ENCODE measurements at places on chromosomes 16 and 17.
A peak's percentile ranks its signal among the peaks of the same experiment; 100 is the strongest.

- DNase-seq, result peak; percentile 75
Observed at GRCh38 chr16:81778861-81779535, at the start of gene PLCG2. PLCG2 (plus strand) TSS chr16:81779291; CDS start chr16:81785990, 6,699 bp downstream.

DNA sequence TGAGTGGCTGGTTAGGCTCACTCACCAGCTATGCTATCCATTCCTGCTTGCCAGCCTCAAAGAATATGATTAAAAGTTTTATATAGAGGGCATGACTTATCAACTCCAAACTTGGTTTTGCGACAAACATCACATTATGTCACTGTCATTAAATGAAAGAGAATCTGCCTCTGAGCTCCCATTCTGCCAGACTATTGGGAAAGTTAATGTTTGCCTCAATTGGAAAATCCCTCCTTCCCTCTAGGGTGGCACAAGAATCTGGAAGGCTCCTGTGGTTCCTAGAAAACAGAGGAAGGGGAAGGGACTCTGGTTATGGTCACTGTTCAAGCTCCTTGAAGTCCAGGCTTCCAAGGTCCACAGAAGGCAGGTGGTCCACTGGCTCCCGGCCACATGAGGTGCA is 50.5 kb upstream of the TEX2 start:
- no peak for DNase-seq

DNA sequence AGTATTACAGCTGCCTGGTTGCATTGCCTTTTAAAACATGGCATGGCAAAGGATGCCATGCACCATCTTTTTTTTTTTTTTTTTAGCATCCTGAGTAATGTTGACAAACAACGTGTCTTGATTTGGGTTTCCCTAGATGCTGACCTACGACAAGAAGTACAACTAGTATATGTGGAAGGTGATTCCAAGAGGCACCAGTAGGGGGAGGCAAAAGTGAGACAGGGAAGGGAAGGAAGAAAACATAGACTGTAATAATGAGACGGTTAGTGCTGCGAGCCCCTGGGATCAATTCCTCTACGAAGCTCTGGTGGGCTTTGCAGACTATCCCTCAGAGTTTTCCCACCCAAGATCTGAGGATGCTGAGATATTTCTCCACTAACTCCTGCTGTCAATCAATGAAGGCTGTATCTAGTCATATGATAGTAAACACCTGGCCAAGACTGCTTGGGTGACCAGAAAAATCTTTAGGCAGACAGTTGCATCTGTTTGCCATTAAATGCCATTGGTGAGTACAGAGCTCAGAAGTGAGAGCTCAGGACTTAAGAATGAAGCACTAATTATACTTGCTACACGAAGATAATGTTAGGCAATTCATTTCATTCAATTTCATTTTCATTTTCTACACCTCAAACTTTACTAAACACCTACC is 458.6 kb upstream of the GOT2 start:
- no peak for DNase-seq

- DNase-seq, result peak; percentile 66
Observed at GRCh38 chr16:53745753-53746266, 41.9 kb downstream of the FTO start.

- no peak for DNase-seq
Observed at GRCh38 chr17:66695098-66695497, 139.8 kb upstream of the CACNG5 start.

DNA sequence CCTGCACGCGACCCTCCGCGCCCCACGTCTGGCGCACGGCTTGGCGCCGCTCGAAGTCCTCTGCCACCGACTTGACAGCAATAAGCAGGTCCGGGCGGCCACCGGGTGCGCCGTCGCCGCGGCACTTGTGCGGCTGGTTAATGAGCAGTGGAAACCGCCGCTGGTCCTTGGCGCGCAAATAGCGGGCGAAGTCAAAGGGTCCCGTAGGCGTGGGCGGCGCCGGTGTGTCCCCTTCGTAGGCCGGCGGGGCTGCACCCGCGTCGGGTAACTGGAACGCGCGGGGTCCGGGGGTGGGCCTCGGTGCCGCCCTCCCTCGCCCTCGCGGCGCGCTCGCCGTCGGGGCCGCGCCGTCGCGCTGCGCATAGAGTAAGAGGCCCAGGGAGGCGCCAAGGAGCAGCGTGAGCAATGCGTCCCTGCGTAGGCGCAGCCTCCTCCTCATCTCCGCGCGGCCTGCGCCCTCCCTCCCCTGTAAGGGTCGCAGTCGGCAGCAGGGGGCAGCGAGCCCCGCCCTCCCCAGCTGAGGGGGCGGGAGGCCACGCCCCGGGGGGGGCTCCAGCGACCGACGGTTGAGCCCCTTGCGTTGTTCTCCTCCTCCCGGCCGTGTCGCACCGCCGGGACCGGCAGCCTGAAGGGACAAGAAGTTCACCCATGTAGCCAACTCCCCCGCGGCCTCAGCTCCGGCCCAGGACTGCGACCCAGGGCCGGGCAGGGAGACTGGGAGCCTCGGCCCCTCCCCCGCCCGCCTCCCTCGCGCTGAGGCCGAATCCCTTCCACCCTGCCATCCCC is 558 bp downstream of the B3GNT9 start:
- no peak for DNase-seq

DNA sequence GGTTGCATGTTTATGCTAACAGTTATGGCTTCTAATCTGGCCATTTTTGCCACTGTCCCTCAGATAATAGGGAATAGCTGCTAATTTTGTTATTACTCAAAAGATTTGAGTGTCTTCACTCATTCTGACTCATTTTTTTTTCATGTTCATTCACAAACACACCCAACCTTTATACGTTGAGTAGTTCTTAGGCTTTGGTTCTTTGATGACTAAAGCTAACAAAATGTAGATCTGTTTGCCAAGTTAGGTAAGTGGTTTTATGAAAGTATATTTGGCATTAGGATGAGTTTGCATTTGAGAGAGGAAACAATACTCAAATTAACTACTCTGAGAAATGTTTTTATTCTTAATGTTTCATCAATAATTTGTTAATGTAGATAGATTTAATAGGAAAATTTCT is 3.6 kb downstream of the MAP2K4 start:
- peak; percentile 51 for DNase-seq

DNA sequence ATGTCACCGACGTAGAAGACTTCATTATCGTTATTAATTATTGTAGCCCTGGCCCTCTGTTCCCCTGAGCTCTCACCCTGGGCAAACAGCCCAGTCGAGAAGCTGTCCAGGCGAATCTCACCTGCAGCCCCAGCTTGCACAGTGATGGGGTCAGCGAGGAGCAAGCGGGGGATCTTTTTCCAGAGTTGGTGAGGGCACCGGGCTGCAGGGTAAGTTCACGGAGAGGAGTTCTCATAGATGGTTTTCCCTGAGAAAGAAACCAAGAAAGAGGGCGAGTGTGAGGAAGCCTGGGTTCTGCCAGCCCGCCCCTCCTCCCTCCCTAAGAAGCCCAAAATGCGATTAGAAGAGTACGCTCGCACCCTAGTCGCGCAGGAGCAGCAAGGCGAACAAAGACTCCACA is 436 bp downstream of the SPAG5 start:
- no peak for DNase-seq

GRCh38 chr16:13634959-13635358 is 285.0 kb upstream of the ERCC4 start:
- no peak for DNase-seq

GRCh38 chr17:55295411-55296170 is 30.8 kb downstream of the HLF start:
- peak; percentile 76 for DNase-seq

- no peak for DNase-seq
Observed at GRCh38 chr17:69336996-69337395, 10.1 kb upstream of the ABCA5 start.

DNA sequence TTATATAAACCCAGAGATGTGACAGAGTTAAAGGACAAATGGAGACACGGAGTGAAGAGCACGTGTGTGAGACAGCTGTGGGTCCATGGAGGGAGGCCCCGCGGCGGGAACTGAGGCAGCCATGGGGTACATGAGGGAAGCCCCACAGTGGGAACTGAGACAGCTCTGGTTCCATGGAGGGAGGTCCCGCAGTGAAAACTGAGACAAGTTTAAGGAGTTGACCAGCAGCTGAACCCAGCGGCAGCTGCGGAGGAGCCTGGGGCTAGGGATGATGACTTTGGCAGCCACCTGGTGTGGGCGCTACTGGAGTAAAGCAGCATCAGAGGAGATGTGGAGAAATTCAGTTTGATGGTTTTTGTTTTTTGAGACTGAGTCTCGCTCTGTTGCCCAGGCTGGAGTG is 185.1 kb downstream of the RPTOR start:
- DNase-seq, result peak; percentile 74

- peak; percentile 8 for DNase-seq
Observed at GRCh38 chr17:36008998-36009665, 7.8 kb upstream of the CCL15 start.

GRCh38 chr16:4515611-4516233 is 22.9 kb downstream of the CDIP1 start:
- no peak for DNase-seq

DNA sequence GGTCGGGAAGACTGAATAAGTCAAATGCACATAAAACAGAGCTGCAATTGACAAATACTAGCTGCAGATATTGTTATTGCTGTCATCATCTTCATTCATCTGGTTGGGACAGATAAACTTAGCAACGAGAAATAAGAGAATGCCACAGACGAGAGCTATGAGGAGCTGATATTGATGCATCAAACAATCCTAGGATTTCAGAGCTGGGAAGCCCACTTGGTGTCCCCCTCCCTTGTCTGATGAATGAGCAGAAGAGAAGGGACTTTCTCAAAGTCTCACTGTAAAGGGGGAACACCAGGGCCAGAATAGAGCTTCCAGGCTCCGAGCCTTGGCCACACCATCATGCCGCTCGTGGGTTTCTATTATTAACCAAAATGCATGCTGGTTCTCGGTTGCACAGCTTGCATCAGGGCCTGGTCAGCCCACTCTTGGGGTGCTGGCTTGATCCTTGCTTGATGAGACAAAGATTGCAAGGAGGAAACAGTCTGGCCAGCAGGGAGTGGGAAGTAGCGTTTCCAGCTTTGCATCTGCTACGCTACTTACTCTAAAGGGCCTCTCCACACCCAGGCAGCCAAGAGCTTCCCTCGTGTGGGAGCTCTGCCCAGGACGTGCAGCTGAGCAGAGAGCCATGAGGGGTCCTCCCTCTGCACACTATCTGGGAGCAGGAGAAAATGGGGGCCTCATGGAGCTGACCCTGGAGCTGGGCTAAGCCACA is 28.4 kb upstream of the EMP2 start:
- DNase-seq, result peak; percentile 4

- DNase-seq, result no peak
Observed at GRCh38 chr16:717450-718245, 2.7 kb downstream of the METRN start.

- DNase-seq, result peak; percentile 53
Observed at GRCh38 chr17:59094861-59095530, 11.7 kb downstream of the TRIM37 start.

DNA sequence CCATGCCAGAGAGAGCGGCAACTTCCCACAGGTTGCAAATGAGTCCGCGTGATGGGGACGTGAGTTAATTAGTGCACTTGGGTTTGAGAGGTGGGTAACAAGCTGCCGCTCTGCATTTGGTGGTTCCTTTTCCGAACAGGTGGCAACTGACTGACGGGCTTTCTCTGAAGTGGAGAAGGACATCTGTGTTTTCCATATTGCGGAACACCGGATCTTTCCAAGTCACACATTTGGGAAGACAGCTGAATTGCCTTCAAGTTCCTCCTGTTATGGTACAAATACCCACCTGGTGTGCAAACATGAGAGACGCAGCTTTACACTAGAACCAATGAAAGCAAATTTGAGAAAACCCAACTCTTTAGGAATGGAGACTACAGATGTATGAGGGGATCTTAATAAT is 451.3 kb upstream of the ZFHX3 start:
- DNase-seq, result no peak

- no peak for DNase-seq
Observed at GRCh38 chr17:27539152-27539551, 82.9 kb downstream of the KSR1 start.

- DNase-seq, result no peak
Observed at GRCh38 chr16:85436207-85436606, 176.9 kb upstream of the GSE1 start.

- no peak for DNase-seq
Observed at GRCh38 chr17:39960524-39961041, 2.2 kb upstream of the GSDMA start.

- DNase-seq, result no peak
Observed at GRCh38 chr17:36939802-36940312, 2.6 kb downstream of the LHX1 start.

- peak; percentile 93 for DNase-seq
Observed at GRCh38 chr17:82098169-82098938, at the start of gene FASN. FASN (minus strand) TSS chr17:82098236; CDS start chr17:82096445, 1,791 bp downstream.

DNA sequence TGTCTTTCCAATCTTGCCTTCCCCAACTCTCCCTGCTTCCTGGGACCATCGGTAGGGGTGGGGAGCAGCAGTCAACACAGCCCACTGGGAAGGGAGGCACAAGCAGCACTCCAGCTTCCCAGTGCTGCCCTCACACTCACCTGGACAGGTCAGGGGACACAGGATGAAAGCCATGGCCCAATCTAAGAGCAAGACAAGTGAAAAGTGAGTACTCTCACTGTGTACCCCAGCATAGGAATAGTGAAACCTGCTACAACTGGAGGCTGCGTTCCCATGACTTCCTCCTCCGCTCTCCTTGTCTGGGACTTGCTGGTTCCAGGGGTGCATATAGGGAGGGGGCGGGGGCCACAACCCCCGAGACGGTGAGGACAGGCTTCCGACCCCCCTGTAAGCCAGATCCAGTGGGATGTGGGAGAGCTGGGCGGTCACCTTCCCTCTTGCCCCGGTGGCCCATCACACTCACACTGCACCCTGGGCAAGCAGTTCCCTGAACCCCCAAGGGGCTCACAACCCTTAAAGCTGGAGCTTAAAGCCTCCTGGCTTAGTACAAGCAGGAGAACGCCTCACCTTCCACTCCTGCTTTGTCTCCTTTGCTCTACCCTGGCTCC is 29.5 kb upstream of the SLC25A19 start:
- DNase-seq, result no peak

GRCh38 chr17:56934280-56934679 is 20.4 kb upstream of the TRIM25 start:
- peak; percentile 63 for DNase-seq

DNA sequence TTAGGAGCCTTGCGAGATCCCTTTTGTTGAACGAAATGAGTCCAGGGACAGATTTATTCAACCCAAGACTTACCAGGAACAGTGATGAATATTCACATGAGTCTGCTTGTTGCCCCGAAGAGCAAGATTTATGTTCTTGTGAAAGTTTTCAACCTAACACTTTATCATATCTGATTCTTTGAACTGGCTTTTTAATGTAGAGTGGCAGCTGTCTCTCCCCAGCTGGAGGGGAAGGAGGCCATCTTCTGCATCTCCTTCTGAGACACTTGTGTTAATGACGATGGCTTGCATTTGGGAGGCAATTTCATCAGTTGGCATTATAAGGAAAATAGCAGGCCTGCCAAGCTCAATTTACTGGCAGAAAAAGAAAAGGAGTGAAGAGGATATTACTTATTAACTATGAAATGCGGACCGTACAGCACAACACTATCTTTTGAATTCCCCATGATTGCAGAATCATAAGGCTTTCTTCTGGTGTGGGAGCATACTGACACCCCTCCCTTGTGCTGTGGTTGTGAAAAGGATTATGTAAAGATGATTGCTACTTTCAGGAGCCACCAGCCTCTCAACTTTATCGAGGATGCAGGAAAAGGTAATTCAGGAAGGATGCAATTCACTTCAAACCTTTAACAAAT is 35.7 kb downstream of the SMARCE1 start:
- DNase-seq, result no peak

- no peak for DNase-seq
Observed at GRCh38 chr16:29825145-29826044, 5.1 kb downstream of the MVP start.

- no peak for DNase-seq
Observed at GRCh38 chr16:24999856-25000461, 15.2 kb downstream of the ARHGAP17 start.

GRCh38 chr17:78278139-78278741 is 46.8 kb downstream of the TMEM235 start:
- DNase-seq, result no peak

All from trophoblast cell (in vitro differentiated cells and primary cell).